Stimulated activated CD4-positive, alpha-beta T cell treated with anti-CD3 and anti-CD28 coated beads, Interleukin-2, amount 100 ng/mL, for 24 hours (primary cell): ENCODE measurements at places on chromosomes 6 and 20.

GRCh38 chr20:37669773-37670236, 24.0 kb upstream of the CTNNBL1 start:
- no peak for DNase-seq

GRCh38 chr6:45388328-45388727, 10.6 kb upstream of the SUPT3H start:
- DNase-seq = no peak

DNA sequence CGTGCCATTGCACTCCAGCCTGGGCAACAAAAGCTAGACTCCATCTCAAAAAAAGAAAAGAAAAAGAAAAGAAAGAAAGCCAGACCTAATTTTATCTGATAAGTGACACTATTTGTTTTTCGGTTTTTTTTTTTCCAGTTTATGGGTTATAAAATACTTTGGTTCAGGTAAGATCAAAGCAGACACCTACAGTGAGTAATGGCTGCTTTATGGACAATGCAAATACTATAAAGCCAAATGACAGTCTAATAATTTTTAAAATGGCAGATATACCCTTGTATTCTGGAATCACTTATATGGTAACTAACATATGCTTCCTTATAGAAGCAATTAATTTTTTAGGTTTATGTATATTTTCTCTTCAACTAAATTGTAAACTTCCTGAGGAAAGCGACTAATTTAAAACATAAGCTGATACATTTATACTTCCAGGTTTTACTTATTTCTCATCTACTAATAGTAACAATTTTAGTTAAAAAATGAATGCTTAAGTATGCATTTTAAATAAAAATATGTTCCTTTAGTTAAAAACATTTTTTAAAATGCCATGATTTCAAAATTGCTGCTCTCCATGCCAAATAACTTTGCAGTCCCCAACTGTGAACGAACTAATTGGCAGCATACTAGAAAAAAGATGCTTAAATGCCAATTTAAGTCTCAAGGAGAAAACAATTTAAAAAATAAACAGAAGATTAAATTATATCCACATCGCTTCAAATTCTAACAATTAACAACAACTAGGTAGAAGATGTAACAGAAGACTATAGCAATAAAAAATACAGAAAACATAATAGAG, 38.5 kb downstream of the KIAA0319 start:
- DNase-seq = no peak

DNA sequence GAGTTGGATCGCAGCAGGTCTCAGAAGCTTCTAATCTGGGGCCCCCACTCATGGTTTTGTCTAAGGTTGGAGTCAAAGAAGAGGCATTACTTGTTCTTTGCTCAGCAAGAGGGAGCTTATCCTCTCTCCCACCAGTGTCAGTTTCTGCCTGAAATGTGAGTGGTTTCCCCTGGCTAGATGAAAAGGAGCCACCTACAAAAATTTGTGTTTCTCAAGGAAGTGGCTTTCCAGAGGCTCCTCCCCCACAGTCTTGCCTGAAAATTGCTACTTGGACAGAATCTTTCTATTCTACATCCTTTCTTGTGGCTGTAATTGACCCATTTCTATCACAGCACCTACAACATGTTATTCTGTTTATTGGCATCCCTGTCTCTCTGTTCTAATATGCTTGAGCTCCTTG, 37.9 kb downstream of the SCML4 start:
- DNase-seq = no peak

GRCh38 chr6:1485678-1486077, 96.3 kb downstream of the FOXF2 start:
- no peak for DNase-seq

GRCh38 chr6:37952027-37952426, 132.5 kb downstream of the ZFAND3 start:
- DNase-seq = no peak

DNA sequence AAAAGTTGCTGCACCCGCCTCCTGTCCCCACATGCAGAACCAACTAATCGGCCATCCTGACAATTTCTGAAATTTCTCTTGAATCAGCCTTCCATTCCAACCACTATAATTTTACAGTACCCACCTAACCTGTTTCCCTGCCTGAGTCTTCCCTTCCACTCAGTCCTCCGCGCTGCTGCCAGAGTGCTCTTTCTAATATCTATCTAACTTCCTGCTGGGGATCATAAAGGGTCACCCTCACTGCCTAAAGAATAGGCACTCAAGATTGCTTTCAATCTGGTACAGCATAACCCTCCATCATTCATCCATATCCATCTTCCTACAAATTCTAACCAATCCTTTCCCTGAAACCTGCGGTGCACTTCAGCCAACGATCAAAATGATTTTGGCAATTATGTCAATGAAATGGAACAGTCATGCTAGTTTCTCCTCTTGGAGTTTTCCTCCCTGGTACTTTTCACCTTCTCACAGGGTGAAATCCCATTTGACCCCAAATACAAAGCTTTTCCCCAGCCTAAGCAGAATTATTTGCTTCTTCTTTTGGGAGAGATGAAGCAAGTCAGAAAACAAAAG, 117.5 kb upstream of the BEND6 start:
- no peak for DNase-seq

DNA sequence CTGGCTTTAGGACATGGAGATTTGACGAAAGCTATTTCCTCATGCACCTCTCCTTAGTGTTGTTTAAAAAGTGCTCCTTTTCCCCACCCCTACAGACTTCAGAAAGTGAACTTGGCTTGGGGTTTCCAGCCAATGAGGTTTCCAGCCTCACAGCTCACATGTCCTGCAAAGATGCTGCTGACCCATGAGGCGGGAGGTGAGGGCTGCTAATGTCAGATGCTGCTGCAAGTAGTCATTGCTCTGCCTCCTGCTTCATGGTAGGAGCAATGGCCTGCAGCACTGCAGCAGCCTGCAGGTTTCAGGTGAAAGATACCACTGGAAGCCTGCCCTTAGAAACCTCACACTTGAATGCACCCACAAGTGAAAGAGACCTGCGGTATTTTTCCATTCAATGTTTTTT, 112.8 kb downstream of the LAMP5 start:
- DNase-seq = no peak

- DNase-seq = no peak
Observed at GRCh38 chr6:168326294-168327261, 7.0 kb upstream of the DACT2 start.

- peak; percentile 29 for DNase-seq
Observed at GRCh38 chr6:79671600-79672266, 40.6 kb downstream of the SH3BGRL2 start.

DNA sequence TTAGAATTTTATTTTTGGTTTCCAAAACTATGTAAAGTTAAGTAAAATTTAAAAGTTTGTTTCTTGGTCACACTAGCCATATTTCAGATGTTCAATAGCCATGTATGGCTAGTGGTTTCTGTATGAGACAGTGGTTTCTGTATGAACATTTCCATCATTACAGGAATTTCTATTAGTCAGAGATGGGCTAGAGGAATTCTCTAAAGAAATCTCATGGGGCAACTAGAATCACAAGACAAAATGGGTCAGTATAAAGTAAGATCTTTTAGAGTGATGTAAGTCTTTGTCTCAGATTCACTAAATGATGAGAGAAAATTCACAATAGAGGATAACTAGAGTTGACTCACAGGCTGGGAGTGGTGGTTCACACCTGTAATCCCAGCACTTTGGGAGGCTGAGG, 149.0 kb downstream of the FUT9 start:
- no peak for DNase-seq

DNA sequence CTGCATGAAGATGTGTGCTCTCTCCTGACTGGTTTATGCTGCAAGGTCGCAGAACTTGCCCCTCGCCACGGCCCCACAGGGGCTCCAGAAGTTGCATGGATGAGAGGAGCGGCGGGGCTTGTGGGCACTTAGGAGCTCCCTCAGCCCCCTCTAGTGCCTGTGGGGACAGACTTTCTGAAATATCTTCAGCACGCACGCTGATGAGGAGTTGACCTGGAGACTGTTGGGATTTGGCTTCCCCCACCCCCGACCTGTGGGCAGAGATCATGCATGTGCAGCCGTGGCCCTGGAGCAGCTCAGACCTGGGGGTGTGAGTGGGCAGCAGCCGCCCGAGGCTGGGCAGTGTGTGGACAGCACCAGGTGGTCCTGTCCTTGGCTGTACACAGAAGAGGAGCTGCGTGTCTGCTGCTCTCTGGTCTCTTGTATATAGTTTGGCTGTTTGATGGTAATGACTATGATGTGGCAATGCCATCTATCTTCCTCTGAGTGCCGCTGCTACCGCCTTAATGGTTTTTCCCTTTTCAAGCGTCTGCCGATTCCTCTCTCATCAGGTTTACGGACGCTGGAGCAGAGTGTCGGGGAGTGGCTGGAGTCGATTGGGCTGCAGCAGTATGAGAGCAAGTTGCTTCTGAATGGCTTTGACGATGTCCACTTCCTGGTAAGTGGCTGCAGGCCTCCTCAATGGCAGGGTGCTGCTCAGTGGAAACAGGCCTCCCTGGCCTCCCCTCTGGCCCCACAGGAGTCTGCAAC, 81.4 kb downstream of the TCP11 start:
- no peak for DNase-seq

DNA sequence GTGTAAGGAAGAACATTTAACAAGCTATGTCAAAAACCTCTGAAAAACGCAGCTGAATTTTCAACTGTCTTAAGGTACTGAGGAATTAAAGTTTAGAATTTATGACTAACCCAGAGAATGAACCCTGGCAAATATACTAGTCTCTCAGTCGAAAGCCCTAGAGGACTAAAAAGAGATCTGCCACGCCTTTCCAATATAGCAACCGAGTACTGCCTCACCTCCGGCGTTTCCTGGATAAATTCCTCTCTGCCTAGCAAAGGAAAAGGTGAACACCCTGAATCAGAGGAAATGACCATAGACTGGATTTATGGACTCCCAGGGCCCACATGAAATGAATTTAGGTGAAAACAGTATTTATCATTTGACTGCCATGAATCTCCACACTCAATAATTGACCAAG, 12.0 kb upstream of the OR2B2 start:
- DNase-seq = no peak

DNA sequence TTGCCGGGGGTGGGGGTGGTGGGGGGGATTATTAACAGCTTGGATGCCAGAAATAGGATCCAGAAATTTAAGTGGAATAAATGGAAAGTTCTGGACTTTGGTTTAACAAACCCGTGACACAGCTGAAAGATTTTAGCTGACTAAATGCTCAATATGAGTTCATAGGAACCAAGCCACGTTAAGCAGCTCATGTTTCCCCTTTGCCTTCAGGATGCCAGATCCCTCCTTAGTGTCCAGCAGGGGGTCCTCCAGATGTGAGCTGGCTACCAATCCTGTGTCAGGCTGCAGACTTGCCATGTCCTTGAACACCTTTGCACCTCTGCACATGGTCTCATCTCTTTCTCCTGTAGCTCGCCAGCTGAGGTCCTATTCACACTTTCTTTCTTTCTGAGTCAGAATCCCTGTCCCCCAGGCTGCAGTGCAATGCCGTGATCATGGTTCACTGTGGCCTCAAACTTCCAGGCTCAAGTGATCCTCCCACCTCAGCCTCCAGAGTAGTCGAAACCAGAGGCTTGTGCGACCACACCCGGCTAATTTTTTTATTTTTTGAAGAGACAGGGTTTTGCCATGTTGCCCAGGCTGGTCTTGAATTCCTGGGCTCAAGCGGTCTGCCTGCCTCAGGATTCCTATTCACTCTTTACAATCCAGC, 133.3 kb upstream of the ARMC2 start:
- DNase-seq = no peak

GRCh38 chr6:41191569-41191968, 9.4 kb downstream of the TREML2 start:
- peak; percentile 40 for DNase-seq

DNA sequence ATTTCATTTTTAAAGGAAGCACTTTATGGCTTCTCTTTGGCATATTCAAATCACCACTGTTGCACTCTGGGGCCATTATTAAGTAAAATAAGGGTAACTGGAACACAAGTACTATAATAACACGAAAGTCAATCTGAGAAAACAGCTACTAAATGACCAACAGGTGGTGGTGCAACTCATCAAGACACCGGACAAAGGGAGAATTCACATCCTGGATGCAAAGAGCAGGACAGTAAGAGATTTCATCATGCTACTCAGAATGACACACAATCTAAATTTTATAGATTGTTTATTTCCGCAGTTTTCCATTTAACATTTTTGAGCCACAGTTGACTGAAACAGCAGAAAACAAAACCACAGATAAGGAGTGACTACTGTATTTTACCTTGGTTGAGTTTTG, 27.6 kb upstream of the LY86 start:
- no peak for DNase-seq

DNA sequence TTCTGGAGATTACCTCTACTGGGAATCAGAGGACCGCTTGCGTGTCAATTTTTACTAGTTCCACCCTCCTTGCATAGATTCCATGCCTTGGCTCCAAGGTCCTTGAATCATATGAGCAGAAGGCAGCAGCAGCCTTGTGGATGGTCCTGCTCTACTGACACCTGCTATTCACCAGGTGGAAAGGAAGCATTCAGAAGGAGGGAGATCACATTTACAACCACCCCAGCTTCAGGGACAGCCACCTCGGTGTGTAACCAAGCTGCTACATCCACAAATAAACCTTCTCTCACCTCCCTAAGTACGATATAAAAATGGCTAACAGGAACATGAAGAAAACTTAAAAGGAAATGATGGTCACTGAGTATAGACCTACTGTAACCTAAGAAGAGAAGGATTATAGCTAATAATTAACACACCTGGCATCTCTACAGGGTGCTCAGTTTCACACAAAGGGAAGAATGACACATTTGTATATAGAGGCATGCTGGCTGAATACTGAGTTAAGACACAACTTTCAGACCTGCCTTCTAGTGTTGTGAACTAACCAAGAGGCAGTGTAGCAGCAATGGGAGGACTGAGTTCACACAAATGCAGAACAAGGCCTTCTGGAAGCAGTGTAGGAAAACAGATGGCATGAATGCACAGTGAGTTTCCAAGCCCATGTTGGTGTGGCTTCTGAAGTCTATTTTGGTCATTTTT, 46.3 kb upstream of the SRPK1 start:
- no peak for DNase-seq

- DNase-seq = no peak
Observed at GRCh38 chr20:38900606-38901005, 25.6 kb upstream of the FAM83D start.

DNA sequence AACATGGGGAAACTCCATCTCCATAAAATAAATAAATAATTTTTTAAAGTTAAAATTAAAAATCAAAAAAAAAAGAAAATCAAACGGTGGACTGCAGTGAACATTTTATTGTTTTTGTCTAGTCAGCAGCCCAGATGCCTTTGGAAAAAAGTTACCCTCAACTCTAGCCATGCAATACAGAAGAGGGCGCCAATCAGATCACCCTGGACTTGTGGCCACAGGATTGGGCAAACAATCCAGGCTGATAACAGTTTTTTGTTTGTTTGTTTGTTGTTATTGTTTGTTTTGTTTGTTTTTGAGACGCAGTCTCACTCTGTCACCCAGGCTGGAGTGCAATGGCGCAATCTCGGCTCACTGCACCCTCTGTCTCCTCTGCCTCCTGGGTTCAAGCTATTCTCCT, 30.5 kb upstream of the NELFCD start:
- DNase-seq = no peak

- DNase-seq = no peak
Observed at GRCh38 chr6:25179051-25179778, 100.0 kb upstream of the CARMIL1 start.
